ENCODE measurements at places on chromosomes 4 and X.

- no peak for DNase-seq
These were observed 88.8 kb upstream of the HPRT1 start for GRCh38 chrX:134371133-134371532.

- no peak for DNase-seq
These were observed 5.2 kb upstream of the ENAM start for GRCh38 chr4:70623323-70623722.

GRCh38 chr4:46249106-46249505 is 125.3 kb upstream of the GABRG1 start:
- DNase-seq: no peak

DNA sequence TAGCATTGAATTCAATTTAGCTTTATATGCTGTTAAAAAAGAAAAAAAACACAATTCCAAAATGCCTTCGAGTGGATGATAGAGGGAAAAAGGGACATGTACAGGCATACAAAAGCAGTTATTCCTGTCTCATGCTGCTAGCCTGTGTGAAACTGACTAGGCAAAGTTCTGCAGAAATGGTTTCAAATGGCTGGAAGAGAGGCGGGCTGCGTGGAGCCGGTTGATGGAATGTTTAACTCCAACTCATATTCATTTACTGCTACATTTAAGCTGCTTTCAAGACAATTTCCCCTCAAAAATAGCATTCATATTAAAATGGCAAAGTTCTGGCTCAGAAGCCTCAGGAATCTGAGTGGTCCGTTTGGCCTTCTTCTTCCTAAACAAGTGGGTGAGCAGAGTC is 143.8 kb upstream of the PPARGC1A start:
- DNase-seq: no peak

GRCh38 chr4:48557478-48557877 is 67.4 kb downstream of the ZAR1 start:
- no peak for DNase-seq

DNA sequence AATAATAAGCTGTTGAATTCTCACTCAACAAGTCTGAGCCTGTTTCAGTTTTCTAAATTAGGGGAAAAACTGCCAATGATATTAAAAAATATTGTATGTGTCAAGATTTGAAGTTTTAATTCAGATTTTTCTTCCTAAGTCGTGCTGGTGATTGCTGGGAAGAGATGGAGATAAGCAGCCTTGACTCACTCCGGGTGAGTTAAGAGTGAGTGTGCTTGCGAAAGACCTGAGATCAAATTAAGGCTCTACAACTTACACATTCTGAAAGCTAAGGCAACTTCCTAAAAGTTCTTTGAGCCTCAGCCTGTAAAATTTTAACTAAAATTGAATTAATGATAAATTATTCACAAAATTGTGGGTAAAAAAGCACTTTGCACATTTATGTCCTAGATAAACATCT is 1441.2 kb downstream of the PCDH7 start:
- no peak for DNase-seq

- DNase-seq: no peak
These were observed 12.0 kb downstream of the RFC1 start for GRCh38 chr4:39354254-39354552.

GRCh38 chr4:121900132-121900983 is 30.1 kb upstream of the BBS7 start:
- DNase-seq: peak; percentile 13

DNA sequence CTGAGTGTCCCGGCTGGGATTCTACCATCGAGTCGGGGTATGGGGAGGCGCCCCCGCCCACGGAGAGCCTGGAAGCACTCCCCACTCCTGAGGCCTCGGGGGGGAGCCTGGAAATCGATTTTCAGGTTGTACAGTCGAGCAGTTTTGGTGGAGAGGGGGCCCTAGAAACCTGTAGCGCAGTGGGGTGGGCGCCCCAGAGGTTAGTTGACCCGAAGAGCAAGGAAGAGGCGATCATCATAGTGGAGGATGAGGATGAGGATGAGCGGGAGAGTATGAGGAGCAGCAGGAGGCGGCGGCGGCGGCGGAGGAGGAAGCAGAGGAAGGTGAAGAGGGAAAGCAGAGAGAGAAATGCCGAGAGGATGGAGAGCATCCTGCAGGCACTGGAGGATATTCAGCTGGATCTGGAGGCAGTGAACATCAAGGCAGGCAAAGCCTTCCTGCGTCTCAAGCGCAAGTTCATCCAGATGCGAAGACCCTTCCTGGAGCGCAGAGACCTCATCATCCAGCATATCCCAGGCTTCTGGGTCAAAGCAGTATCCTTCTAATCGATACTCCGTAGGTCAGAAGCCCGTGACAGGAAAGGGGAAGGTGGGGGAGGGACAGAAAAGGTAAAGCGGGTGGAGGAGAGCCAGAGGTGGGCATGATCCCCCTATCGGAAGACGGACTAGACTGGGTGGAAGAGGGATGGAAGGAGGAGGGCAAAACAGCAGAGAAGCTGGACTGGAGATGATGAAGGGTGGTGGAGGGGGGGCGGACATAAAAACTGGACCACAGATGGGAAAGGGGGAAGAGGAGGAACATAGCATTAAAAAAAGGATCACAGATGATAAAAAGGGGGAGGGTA is 828 bp downstream of the TSPYL2 start:
- DNase-seq: no peak

GRCh38 chr4:38829237-38829636 is 24.6 kb upstream of the TLR1 start:
- DNase-seq: no peak

- DNase-seq: no peak
These were observed 39.8 kb upstream of the TADA2B start for GRCh38 chr4:7003176-7003878.

DNA sequence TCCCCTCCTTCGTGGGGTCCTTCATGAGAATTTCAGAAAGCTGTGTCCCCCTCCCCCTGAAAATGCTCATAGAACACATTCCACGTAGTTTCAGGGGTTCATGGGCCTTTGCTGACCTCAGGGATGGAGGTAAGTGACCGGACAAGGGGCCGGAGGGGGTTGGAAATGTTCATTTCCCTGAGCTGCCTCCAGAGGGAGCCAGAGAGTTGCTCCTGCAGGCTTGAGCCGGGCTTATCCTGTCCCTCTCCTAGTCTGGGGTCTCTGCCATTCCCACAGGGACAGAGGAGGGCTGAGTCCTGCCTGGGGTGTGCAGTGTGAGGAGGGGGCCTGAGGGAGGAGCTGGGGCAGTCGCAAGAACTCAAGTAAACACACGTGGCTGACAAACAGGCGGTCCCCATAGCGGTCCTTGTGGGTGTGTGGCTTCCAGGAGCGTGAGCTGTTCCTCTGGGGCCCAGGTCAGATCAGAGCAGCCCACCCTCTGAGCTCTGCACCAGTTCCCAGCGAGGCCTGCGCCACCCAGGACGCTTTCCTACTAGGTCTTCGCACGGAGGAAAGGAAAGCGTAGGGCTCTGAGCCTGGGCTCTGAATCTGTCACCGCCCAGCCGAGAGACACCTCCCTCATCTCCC is 62.5 kb downstream of the WFS1 start:
- DNase-seq: no peak

GRCh38 chrX:17710871-17711301 is 26.4 kb upstream of the SCML1 start:
- DNase-seq: no peak

DNA sequence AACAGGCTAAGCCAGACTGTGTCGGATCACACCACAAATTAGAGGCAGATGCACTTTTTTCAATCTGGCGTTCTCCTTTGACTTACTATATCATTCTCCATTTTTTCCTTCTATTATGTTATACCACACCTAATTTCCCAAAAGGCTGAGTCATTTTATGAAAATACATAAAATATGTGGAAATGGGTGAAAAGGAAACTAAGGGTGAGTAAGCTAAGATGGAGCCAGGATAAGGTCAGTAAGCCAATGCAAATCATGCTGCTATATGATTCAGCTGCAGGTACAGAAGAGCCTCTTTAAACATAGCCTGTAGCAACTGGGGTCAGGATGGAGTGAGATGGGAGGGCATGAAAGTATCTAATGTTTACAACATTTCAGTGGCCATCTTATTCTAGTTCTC is 94.0 kb upstream of the TEX13A start:
- DNase-seq: no peak

DNA sequence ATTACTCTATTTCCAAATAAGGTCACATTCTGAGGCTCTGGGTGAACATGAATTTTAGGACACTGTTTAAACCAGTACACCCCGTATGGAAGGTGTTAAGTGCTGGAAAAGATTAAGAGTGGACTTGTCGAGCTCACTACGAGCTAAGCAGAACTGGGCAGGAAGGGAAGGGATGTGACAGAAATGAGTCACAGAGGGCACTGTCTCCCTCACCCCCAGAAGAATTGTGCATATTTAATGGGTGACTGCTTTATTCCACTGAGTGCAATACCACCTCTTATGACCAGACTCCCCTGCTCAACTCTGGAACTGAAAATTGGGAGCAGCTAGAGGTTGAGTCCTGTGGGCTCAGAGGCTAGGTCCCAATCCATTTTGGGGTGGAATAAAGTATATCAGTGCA is 187.4 kb upstream of the RPS6KA3 start:
- no peak for DNase-seq

- no peak for DNase-seq
These were observed 15.5 kb downstream of the FRMPD4 start for GRCh38 chrX:12153741-12154140.

- DNase-seq: peak; percentile 48
These were observed 178.0 kb downstream of the PPP3CA start for GRCh38 chr4:101169044-101170014.

DNA sequence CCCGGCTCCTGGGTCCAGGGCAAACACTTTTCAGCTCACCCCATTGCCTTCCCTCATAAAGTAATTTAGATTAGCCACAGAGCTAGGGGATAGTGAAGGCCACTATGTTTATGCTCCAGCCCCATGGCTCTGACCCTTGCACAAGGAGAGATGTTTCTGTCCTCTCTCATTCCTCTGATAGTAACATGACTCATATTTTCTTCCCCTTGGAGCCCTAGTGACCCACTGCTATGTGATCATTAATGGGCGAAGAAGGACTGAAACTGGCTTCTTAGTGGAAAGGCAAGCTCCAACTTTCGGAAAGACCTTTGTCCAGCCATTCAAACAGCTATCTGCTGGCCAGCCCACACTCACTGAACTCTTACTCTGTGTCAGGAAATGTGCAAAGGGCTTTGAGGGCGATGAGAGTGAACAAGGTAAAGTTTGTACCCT is 12.3 kb downstream of the CLDN2 start:
- no peak for DNase-seq

All from CD4-positive, alpha-beta T cell treated with Interferon gamma for 1 hour (primary cell).